ENCODE measurements at places on chromosomes 4 and X. TPM values are rescaled to one million over a fixed set of nuclear protein-coding genes. Genes with fewer than 3 reads are reported as not detected.

GRCh38 chr4:40656201-40656863, 26.7 kb upstream of the RBM47 start:
- no peaks in the 10 kb centered on the region for H3K36me3 ChIP-seq
- no peak overlapping the region for H3K27ac ChIP-seq
- H3K4me1 ChIP-seq, result peaks cover 5% of the 10 kb centered on the region
- no peak overlapping the region for H3K4me3 ChIP-seq
- no peaks in the 10 kb centered on the region for H3K27me3 ChIP-seq

DNA sequence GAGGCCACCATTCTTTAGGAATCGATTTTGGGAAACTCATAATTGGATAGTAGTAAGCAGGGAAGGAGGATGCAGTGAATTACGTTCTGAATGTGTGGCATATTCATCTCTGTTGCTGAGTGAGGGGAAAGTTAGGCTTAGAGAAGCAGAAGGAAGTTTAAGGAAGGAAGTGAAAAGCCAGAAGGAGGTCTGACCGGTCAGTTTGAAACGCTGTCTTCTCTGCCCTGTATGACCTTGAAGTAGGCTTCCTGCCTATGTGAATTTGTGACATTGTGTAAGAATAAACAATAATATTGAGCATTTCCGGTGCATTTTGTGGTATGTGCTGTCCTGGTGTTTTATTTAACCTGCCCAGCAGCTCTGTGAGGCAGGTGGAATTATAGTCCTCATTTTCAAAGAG, 67.3 kb downstream of the PDLIM5 start:
- no peak for DNase-seq
- peaks cover 19% of the 10 kb centered on the region for H3K4me1 ChIP-seq
- H3K27ac ChIP-seq, result no peak overlapping the region
- peaks cover 3% of the 10 kb centered on the region for H3K36me3 ChIP-seq
- no peak overlapping the region for H3K4me3 ChIP-seq

The PALLD gene
- total RNA-seq, result 0.94 TPM

GRCh38 chr4:179836179-179837075, 2394.2 kb upstream of the AGA start:
- DNase-seq, result no peak
- H3K4me3 ChIP-seq, result no peak overlapping the region
- no peaks in the 10 kb centered on the region for H3K36me3 ChIP-seq
- no peaks in the 10 kb centered on the region for H3K27me3 ChIP-seq

DNA sequence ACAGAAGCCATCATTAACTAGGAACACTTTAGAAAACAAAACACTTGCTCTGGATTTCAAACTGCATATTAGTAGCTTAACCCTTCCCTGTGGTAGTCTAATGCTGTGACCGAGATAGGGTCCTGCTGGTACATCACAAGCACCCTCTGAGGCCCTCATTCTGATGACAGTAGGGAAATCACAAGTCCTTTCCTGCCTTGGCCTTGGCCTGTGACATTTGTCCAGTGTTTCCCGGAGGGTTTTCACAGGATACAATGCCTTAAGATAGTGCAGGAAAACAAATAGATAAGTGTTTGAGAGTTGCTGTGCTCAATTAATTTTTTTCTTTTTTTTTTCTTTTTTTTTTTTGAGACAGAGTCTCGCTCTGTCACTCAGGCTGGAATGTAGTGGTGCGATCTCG, 29.0 kb downstream of the SYAP1 start:
- H3K27me3 ChIP-seq, result no peaks in the 10 kb centered on the region
- no peak overlapping the region for H3K27ac ChIP-seq
- H3K4me3 ChIP-seq, result no peak overlapping the region
- no peak for DNase-seq
- peaks cover 5% of the 10 kb centered on the region for H3K36me3 ChIP-seq

- no peaks in the 10 kb centered on the region for H3K27me3 ChIP-seq
- H3K36me3 ChIP-seq, result no peaks in the 10 kb centered on the region
- no peak for DNase-seq
- H3K27ac ChIP-seq, result no peak overlapping the region
Measured at GRCh38 chrX:115177932-115178331, 11.3 kb upstream of the RBMXL3 start.

The SPANXN4 gene
- total RNA-seq, result not detected

DNA sequence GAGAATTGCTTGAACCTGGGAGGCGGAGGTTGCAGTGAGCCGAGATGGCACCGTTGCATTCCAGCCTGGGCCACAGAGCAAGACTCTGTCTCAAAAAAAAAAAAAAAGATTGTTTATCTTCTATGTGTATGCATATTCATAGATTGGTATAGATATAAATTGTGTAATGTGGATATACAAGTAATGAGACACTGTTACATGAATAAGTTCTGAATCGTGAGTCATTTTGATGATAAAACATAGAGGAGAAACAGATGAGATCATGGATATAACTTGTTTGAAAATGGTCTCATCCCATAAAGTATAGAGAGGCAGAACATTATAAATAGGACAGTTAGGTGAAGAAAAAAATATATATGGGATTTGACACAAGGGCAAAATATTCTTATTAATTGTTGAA, 628.0 kb downstream of the IL1RAPL1 start:
- H3K36me3 ChIP-seq, result no peaks in the 10 kb centered on the region
- no peak overlapping the region for H3K4me3 ChIP-seq
- no peaks in the 10 kb centered on the region for H3K4me1 ChIP-seq
- no peaks in the 10 kb centered on the region for H3K27me3 ChIP-seq
- no peak for DNase-seq
- H3K27ac ChIP-seq, result no peak overlapping the region

The ASMT gene
- total RNA-seq, result 0.54 TPM

The HSD17B13 gene
- total RNA-seq, result not detected

The NUP62CL gene
- total RNA-seq, result 3.6 TPM

The EXOC1 gene
- total RNA-seq, result 22.2 TPM

- H3K4me3 ChIP-seq, result no peak overlapping the region
- H3K27ac ChIP-seq, result no peak overlapping the region
- no peaks in the 10 kb centered on the region for H3K36me3 ChIP-seq
- DNase-seq, result no peak
Measured at GRCh38 chr4:108881190-108881589, 118.3 kb upstream of the ETNPPL start.

GRCh38 chrX:9848718-9849479, 62.7 kb downstream of the SHROOM2 start:
- no peak for DNase-seq
- no peak overlapping the region for H3K27ac ChIP-seq
- no peak overlapping the region for H3K4me3 ChIP-seq
- H3K36me3 ChIP-seq, result no peaks in the 10 kb centered on the region
- H3K27me3 ChIP-seq, result peaks cover 32% of the 10 kb centered on the region

The N4BP2 gene
- total RNA-seq, result 21.9 TPM

- no peak overlapping the region for H3K27ac ChIP-seq
- H3K4me3 ChIP-seq, result no peak overlapping the region
- DNase-seq, result no peak
- H3K4me1 ChIP-seq, result peaks cover 4% of the 10 kb centered on the region
- H3K27me3 ChIP-seq, result no peaks in the 10 kb centered on the region
Measured at GRCh38 chr4:42596918-42597317, 60.0 kb downstream of the ATP8A1 start.

The EDNRA gene
- not detected for total RNA-seq

DNA sequence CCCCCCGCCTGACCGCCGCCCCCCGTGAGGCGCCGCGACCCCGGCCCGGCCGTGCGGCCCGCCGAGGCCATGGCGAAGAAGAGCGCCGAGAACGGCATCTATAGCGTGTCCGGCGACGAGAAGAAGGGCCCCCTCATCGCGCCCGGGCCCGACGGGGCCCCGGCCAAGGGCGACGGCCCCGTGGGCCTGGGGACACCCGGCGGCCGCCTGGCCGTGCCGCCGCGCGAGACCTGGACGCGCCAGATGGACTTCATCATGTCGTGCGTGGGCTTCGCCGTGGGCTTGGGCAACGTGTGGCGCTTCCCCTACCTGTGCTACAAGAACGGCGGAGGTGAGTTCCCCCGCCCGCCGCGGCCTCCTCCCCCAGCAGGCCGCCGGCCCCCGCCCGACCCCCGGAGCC, 780 bp downstream of the SLC6A8 start:
- H3K27ac ChIP-seq, result no peak overlapping the region
- no peak overlapping the region for H3K4me3 ChIP-seq
- H3K36me3 ChIP-seq, result no peaks in the 10 kb centered on the region
- DNase-seq, result no peak
- H3K27me3 ChIP-seq, result peaks cover 12% of the 10 kb centered on the region

GRCh38 chr4:168361365-168362024, 42.9 kb upstream of the DDX60 start:
- H3K36me3 ChIP-seq, result peaks cover 75% of the 10 kb centered on the region
- peaks cover 2% of the 10 kb centered on the region for H3K4me1 ChIP-seq
- H3K27me3 ChIP-seq, result no peaks in the 10 kb centered on the region
- no peak overlapping the region for H3K27ac ChIP-seq
- H3K4me3 ChIP-seq, result no peak overlapping the region

- no peak overlapping the region for H3K4me3 ChIP-seq
- H3K27me3 ChIP-seq, result no peaks in the 10 kb centered on the region
- DNase-seq, result no peak
Measured at GRCh38 chr4:96787766-96788165, 947.9 kb downstream of the PDHA2 start.

- H3K36me3 ChIP-seq, result peaks cover 6% of the 10 kb centered on the region
- H3K27ac ChIP-seq, result peak within 1 kb of the TSS; percentile 92
- peak within 1 kb of the TSS; percentile 88 for H3K4me3 ChIP-seq
- peaks cover 10% of the 10 kb centered on the region for H3K4me1 ChIP-seq
Measured at GRCh38 chrX:55489314-55490009, at the start of gene USP51. TSS of gene USP51 (minus strand) at chrX:55489848. CDS start at chrX:55488939, 909 bp downstream.

DNA sequence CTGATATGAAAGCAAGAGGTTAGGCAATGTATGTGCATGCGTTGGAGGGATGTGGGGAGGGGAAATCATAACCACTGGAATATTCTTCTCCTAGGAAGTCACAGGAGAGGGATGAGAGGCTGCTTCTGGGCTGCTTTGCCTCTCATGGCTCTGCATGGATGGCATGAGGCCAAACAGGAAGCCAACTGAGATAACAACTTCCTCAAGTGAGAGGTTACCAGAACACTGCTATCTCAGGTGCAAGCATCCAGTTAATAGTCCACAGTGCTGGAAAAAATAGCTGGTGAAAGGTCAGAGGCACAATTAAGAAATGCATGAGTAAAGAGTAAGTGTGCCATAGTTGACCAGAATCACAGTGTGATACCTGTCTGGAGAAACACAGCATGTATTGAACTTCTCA, 113.3 kb downstream of the ELOVL6 start:
- peaks cover 15% of the 10 kb centered on the region for H3K36me3 ChIP-seq
- H3K27me3 ChIP-seq, result no peaks in the 10 kb centered on the region
- no peak overlapping the region for H3K27ac ChIP-seq
- peaks cover 26% of the 10 kb centered on the region for H3K4me1 ChIP-seq
- no peak for DNase-seq

- no peak overlapping the region for H3K27ac ChIP-seq
- H3K4me1 ChIP-seq, result no peaks in the 10 kb centered on the region
- no peaks in the 10 kb centered on the region for H3K27me3 ChIP-seq
- DNase-seq, result no peak
- no peak overlapping the region for H3K4me3 ChIP-seq
- no peaks in the 10 kb centered on the region for H3K36me3 ChIP-seq
Measured at GRCh38 chrX:84219551-84219950, 31.6 kb upstream of the RPS6KA6 start.

The FABP2 gene
- total RNA-seq, result not detected

DNA sequence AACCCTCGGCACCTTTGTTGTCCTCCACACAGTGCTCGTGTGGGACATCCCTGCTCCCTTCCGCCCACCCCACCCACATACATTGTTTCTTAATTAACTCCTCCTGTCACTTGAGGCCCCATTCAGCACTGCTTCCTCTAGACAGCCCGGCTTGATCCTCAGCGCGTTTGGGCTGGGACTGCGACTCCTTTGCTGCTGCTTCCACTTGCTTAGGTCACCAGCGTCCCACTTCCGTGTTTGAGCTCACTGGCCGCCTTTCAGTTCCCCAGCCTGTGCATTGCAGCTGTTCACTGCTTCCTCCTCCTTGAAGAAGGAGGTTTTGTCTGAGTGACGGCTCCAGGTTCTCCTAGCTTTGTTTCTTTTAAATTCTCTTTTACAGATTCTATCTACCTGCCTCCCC, 16.1 kb downstream of the RNF4 start:
- H3K4me3 ChIP-seq, result peak overlapping the region; percentile 68
- peaks cover 28% of the 10 kb centered on the region for H3K36me3 ChIP-seq
- peak overlapping the region; percentile 76 for H3K27ac ChIP-seq
- H3K27me3 ChIP-seq, result no peaks in the 10 kb centered on the region

The YY2 gene
- 2.5 TPM for total RNA-seq

The JAKMIP1 gene
- 1.6 TPM for total RNA-seq

- H3K4me3 ChIP-seq, result no peak overlapping the region
- no peak for DNase-seq
- H3K27me3 ChIP-seq, result peaks cover 4% of the 10 kb centered on the region
- no peaks in the 10 kb centered on the region for H3K4me1 ChIP-seq
- no peaks in the 10 kb centered on the region for H3K36me3 ChIP-seq
Measured at GRCh38 chr4:24887881-24888430, 24.9 kb downstream of the CCDC149 start.

DNA sequence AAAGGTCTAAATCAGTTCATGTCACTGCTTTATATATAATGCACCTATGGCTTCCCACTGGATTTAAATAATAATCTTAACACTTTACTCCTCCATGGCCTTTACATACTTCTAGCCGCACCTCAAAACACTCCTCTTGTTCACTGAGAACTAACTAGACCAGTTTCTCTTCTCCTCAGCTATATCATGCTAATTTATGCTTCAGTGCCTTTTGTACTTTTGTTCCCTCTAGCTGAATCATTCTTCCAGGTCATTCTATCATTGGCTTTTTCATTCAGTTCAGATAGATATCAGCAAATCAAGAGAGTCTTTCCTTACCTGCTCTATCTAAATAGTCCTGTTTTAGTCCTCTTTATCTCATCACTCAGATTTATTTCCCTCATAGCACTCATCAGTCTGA, 64.2 kb downstream of the TET2 start:
- H3K36me3 ChIP-seq, result peaks cover 39% of the 10 kb centered on the region
- H3K27me3 ChIP-seq, result no peaks in the 10 kb centered on the region
- H3K27ac ChIP-seq, result no peak overlapping the region
- peaks cover 25% of the 10 kb centered on the region for H3K4me1 ChIP-seq
- H3K4me3 ChIP-seq, result no peak overlapping the region

DNA sequence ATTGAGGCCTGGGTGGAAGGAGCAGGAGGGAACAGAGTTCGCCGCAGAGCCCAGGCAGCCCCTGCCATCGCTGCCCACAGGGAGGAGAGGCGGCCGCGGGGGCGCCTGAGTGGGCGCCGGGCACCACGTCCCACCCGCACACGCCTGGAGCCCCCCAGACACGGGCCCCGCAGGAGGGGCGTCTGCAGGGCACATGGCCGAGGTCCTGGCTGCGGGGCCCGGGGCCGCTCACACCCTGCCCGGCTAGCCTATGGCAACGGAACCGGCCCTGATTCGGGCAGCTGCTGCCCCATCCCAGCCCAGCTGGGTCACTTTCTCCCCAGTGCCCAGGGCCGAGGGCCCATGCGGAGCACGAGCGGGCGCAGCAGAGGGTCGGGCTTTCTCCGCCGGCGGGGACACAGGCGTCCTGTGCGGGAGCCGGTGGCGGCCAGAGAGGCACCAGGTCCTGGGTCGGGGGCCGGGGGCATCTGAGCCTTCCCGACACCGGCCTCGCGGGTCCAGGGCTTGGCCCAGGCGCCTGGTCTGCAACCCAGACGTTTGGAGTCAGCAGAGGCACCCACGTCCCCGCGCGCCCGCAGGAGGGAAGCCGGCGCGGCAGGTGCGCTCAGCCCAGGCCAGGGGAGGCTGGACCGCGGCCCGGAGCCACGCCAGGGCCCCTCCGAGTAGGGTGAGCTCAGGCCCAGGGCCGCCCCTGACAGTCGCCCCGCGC, 91.2 kb downstream of the FAM53A start:
- no peaks in the 10 kb centered on the region for H3K4me1 ChIP-seq
- DNase-seq, result no peak
- H3K27ac ChIP-seq, result no peak overlapping the region
- peaks cover 4% of the 10 kb centered on the region for H3K27me3 ChIP-seq
- no peak overlapping the region for H3K4me3 ChIP-seq
- peaks cover 7% of the 10 kb centered on the region for H3K36me3 ChIP-seq

- no peak overlapping the region for H3K27ac ChIP-seq
- no peak overlapping the region for H3K4me3 ChIP-seq
- H3K4me1 ChIP-seq, result no peaks in the 10 kb centered on the region
- no peak for DNase-seq
Measured at GRCh38 chr4:27316176-27316575, 455.5 kb downstream of the STIM2 start.

Measured in activated naive CD8-positive, alpha-beta T cell treated with anti-CD3 and anti-CD28 coated beads for 36 hours (primary cell).